CD4-positive, alpha-beta T cell treated with Interleukin-17A for 1 hour (primary cell): ENCODE measurements at places on chromosomes 3 and 15.

- no peak for DNase-seq
Observed at GRCh38 chr15:44801364-44801763, 65.0 kb downstream of the TRIM69 start.

DNA sequence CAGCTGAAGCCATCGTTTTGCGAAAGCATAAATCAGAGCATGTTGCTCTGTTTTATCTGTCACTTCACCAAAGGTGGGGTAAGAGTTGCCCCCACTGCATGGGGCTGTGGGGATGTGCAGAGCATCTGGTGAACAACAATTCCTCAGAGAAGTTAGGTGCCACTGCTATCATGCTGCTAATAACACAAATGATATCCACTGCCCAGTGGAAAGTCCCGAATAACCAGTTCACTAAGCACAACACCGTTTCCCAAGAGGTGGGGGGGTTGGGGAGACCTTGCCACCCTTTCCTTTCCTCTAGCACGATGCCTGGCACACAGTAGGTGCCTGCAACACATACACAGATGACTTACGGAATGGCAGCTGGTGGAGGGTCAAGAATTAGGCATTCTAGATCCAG is 38.6 kb downstream of the FAM3D start:
- DNase-seq, result no peak

- DNase-seq, result no peak
Observed at GRCh38 chr3:167736264-167736787, 805 bp downstream of the SERPINI1 start.

GRCh38 chr3:39941931-39942330 is 132.5 kb downstream of the MYRIP start:
- DNase-seq, result no peak

GRCh38 chr15:75759416-75760130 is 46.9 kb upstream of the CSPG4 start:
- no peak for DNase-seq

GRCh38 chr3:100613721-100614390 is 4.5 kb downstream of the ADGRG7 start:
- no peak for DNase-seq

DNA sequence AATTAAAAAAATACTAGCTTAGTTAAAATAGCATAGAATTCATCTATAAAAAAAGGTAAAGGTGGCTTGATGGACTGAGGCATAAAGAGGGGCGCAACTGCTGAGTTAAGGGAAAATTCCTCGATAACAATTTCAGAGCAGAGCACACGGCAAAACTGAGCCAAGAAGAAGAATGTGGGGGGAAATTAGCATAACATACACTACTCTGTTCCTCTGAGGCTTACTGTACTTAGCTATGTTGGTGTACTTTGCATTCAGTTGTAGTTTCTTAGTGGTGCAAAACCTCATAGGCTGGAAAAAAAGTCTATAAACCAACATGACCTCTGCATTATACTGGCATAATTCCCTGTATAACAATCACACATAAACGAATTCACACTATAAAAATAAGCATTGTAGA is 357.9 kb upstream of the LRRC3B start:
- DNase-seq, result no peak

GRCh38 chr3:19473971-19474580 is 325.8 kb downstream of the KCNH8 start:
- no peak for DNase-seq

DNA sequence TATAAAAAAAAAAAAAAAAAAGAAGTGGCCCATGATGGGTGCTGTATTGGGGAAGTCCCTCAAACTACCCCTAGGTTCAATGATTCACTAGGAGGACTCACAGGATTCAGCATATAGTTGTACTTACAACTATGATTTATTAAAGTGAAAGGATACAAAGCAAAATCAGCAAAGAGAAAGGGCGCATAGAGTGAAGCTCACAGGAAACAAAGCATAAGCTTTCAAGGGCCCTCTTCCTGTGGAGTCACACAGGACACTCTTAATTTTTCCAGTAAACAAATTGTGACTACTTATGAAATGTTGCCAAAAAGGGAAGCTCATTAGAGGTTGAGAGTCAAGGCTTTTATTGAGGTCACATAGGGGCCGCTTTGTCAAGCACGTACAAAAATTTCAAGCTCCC is 153.7 kb upstream of the GAP43 start:
- no peak for DNase-seq

- DNase-seq, result peak; percentile 31
Observed at GRCh38 chr3:141231952-141232823, 563 bp downstream of the PXYLP1 start.

- DNase-seq, result peak; percentile 98
Observed at GRCh38 chr3:187745201-187746058, at the start of gene BCL6. Gene BCL6 (minus strand): TSS chr3:187745468. CDS start chr3:187733693, 11,775 bp downstream.

DNA sequence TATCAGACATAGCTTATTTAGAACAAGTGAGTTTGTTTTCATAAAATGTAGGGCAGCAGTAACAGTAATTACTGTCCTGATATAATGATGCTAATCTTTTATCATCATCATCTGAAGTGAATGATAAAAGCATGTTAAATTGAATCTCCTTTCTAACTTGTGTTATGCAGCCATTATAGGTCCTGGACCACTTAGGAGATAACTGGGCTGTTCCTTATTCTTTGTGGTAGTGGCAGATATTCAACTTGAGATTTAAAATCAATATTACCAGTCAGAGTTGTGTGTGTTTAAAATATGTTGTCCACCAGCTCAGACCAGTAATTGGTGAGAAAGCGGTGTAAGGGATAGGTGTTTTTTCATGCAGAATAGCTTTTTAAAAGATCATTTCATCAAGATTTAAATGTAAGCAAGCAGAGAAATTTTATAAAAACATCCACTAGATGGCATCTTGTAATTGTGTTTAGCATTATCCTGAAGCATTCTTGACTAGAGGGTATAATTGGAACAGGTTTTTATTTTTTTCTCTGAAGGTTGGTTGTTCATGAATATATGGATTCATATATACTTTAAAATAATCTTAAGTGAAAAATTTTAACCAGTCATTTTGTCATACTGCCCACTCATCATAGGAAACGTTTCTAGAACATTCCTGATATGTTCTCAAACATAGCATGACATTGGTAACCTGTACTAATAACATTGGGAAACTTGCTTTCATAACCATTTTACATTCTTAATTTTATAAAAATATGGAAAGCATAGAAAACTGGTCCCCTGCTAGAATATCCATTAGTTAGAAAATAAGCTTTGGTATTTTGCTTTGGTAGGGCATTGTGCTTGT is 153.9 kb downstream of the BBX start:
- DNase-seq, result peak; percentile 38

DNA sequence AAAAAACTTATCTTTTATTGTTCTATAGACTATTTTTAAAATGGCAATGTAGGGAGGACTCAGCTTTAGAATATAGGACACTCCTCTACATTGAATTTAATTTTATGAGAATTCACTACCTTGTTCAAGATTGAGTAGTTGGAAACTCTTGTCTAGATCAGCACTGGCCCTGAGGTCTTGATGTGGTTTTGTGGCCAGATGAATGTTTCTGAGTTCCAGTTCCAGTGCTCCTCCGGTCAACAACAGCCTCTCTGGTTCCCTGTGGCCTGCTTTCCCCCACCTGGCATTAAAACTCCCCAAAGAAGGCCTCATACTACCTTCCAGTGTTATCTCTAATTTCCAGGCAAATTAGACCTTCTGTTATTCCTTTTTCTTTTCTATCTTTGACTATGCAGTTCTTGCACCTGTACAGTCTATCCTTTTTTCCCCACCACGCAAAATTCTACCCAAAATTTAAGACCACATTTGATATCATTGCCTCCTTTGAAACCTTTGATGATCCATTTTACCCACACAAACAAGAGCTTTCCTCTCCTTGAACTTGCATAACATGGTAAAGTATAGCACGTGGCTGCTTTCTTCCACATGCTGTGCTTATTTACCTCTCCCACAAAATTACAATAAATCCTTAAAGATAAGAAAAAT is 9.6 kb upstream of the ANP32A start:
- DNase-seq, result no peak

- no peak for DNase-seq
Observed at GRCh38 chr15:71191296-71191695, 76.0 kb downstream of the THSD4 start.

GRCh38 chr3:114872050-114872449 is 275.0 kb downstream of the ZBTB20 start:
- DNase-seq, result no peak

- no peak for DNase-seq
Observed at GRCh38 chr15:55649058-55649423, 60.9 kb upstream of the PYGO1 start.

DNA sequence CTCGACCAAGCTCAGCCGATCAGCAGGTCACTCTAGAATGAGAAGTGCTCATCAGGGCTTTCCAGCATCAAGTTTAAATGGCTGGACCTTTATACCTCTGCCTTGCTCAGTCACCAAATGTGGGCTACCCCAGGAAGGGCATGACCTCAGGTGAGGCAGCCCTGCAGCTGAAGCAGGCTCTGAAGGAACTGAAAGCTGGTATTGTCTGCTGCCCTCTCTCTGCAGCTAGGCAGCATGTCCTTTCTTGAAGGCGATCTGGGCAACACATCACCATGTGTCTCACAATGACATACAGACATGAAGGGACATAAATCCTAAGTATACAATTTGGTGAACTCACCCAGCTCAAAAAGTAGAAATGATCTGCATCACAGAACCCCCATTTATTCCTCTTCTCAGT is 38.7 kb upstream of the ARID3B start:
- DNase-seq, result no peak

DNA sequence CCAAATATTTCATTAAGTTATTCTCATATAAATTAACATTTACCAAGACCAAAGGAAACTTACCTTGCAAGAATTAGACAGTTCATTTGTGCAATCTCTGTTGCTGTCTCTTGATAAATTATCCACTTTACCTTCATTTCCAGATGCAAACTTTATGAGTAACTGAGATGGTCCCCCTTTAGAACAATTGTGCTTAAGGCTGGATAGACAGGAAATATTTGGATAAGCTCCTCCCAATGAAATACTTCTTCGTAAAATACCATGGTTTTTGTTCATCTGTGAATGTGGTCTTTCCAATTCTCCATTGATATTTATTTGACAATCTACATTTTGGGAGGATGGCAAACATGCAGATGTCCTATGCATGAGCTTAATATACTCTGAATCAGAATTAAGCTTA is 78.2 kb downstream of the NEDD4 start:
- DNase-seq, result no peak

GRCh38 chr15:60914360-60914759 is 314.7 kb downstream of the RORA start:
- DNase-seq, result no peak

DNA sequence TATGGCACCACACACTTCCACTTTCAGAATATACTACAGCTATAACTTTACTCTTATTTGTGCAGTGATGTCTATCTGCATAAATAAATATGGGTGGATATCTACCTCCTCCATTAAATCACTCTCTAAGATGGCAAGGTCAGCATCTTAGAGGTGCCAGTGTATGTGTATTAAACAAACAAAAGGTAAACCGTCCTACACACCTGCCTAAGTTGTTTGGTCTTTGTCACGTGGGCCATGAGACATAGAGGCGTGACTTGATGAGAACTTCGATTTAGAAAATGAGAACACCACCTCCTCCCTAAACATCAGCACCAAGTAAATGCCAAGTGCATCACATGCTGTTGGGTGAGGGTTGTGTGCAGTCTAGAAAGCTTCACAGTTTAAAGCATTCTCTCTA is 310.6 kb downstream of the GRM7 start:
- no peak for DNase-seq

DNA sequence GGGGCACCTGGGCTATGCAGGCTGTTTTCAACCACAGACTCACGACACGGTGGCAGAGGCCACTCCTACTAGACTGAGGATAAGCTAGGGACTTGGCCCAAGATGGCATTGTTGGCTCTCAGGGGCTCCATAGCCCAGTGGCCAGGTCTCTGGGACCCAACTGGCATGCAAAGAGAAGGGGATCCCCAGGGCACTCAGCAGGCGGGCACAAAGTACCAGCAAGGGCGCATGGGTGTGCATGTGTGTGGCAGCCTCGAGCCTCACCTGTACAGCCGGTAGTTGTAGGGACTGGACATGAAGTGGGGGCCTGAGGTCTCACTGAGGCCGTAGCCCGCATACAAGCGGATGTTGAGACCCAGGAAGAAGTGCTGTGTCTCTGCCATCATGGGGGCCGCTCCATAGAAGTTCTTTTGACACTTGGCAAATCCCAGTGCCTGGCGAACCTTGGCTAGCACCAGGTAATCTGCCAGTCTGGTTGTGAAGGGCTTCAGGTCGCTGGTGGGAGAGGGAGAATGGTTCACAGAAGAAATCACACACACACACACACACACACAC is 30.2 kb downstream of the IDH3A start:
- no peak for DNase-seq

GRCh38 chr15:64755427-64755940 is 19.9 kb downstream of the RBPMS2 start:
- no peak for DNase-seq

- DNase-seq, result peak; percentile 29
Observed at GRCh38 chr3:100463002-100463401, 29.4 kb upstream of the TMEM45A start.

DNA sequence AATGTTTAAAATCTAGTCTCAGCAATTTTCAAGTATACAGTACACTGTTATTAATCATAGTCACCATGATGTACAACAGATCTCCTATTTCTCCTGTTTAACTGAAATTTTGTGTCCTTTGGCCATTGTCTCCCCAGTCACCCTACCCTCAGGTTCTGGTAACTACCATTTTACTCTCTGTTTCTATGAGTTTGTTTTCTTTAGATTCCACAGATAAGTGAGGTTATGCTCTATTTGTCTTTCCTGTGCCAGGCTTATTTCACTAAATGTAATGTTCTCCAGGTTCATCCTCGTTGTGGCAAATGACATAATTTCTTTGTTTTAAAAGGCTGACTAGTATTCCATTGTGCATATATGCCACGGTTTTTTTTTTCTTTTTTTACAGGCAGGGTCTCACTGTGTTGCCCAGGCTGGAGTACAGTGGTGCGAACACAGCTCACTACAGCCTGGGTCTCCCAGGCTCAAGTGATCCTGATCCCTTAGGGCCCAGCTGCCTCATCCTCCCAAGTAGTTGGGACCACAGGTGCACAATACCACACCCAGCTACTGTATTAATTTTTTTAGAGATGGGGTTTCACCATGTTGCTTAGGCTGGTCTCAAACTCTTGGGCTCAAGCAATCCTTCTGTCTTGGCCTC is 50.0 kb downstream of the RAB7A start:
- DNase-seq, result no peak

DNA sequence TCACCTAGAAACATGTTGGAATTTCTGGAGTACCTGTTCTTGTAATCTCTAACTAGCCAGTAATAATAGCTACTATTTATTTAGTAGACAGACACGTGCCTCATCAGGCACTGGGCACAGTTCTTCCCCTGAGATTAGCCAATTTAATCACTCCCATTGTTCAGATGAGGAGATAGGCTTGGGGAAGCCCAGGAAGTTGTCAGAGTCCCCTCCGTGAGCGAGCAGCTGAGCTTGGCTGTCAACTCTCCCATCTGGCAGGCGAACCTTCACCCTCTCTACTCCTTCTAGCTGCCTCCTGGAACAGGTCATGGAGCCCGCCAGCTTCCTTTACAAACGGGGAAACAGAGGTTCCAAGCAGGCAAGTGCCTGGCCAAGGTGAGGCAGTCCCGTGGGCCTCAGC is 31.1 kb upstream of the FGD5 start:
- no peak for DNase-seq

- DNase-seq, result peak; percentile 67
Observed at GRCh38 chr3:129824926-129825541, 68.5 kb downstream of the TMCC1 start.

- DNase-seq, result no peak
Observed at GRCh38 chr3:22089284-22089683, 338.3 kb upstream of the ZNF385D start.
